ENCODE measurements at places on chromosomes 6 and 20.

DNA sequence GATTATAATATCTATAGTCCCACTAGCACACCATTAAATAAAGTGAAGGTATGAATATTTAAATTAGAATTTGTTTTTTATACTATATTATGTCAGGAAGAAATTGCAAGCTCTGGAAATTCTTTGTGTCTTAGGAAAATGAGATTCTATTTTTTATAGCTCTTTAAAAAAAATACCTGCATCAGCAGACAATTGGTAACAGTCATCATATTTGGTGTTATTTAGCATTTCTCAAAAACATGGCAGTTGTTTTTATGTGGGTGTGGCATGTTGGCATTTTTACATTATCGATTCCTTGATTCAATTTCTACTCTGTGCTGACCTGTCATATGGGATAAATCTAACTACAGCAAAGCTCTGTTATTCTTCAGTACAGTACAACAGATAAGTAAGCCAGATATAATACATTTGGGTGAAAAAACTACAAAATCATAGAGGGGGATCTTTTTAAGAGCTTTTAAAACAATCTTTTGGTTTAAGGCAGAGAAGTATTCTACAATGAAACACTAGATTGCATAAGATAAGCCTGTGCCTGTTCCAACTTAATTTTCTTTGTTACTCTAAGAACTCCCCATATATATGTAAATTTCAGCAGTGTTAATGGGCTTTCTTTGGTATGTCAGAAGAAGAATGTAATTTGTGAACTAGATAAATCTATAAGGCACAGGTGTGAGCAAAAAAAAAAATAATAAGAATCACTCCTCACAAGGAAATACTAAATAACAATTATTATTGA lies 71.5 kb downstream of the LAMA2 start:
- no peak for DNase-seq

GRCh38 chr20:48201188-48201587 lies 415.9 kb upstream of the SULF2 start:
- no peak for DNase-seq

DNA sequence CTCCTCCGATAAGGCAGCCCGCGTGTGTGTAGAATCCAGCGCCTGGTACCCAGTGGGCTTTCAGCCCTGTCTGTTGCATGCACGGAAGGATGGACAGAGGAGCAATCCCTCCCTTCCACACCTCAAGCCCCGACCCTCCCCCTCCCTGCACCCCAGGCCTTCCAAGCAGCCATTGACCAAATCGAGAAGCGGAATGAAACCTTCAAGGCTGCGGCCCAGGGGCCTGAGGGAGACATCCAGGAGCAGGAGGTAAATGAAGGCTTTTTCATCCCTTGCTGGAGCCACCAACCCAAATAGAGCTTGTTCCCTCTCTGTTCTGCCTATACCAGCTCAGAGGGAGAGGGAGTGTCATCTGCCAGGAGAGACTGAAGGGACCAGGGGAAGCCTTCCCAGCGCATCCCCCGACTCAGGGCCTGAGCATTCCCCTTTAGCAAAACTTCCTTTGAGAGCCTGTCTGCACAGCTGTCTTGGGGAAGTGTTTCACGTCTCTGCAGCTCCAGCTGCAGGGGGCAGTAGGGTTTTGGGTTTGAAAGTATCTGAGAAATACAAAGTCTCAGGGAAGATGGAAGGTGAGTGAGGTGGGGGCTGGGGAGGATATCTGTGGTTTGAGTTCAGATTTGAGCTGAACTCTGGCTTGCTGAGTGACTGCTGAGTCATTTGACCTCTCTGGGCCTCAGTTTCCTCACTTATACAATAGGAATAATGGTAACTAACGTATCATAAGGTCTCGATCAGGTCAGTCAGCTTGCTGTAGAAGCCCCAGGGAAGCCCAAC lies 16.1 kb downstream of the FGD2 start:
- DNase-seq, result no peak

DNA sequence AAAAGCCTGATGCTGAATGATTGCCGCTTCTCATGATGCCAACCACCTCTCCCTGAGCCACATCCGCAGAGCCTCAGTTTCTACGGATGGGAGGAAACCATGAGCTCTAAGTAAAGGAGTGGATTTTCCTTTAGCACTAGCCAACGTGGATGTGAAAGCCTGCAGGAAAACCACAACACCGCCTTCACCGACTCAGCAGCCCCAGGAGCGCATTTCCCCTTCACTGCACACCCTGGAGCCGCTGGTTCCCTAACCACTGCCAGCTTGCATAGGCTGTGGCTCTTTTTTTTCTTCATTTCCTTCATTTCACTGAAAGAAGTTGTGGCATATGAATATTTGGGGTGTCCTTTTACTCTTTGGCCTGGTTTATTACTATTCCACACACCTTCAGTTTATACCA lies 50.5 kb upstream of the SSTR4 start:
- peak; percentile 61 for DNase-seq

GRCh38 chr20:36886859-36887751 lies 11.2 kb downstream of the TLDC2 start:
- DNase-seq, result peak; percentile 71

- DNase-seq, result peak; percentile 61
These were observed 9.9 kb upstream of the PCIF1 start for GRCh38 chr20:45924391-45925261.

DNA sequence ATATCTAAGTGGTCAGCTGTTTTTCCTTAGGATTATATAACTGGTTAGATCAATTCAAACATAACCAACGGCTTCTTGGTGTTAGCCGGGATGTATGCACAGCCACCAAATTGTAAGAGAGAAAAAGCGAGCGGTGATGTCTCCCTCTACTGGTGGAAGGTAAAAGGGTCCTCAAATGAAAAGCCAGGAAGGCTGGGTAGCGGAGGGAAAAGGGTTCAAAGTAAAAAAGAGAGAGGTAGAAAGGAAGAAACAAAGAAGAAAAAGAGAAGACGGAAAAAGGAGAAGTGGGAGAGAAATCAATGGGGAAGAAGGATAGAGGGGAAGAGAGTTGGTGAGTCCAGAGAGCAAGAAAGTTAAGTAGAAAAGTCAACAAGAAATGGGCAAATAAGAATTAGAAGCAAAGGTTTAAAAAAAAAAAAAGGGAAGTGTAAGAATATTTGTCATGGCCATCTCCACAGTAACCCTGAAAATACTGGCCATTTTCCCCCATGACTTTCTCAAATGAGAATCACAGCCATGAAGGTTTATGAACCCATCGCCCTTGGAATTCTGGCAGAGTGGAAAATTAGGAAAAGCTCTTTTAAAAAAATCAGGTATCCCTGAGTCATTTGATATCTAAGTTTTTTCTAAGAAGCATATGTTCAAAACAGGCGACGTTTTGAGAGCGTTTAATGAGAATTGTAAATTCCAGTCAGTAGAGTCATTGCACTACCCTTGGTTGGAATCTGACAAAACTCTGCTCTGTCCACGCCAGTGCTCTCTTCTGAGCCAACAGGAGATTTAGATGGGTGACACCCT lies 155.6 kb upstream of the SNX9 start:
- peak; percentile 78 for DNase-seq

GRCh38 chr6:4412488-4412887 lies 277.1 kb upstream of the ECI2 start:
- no peak for DNase-seq

DNA sequence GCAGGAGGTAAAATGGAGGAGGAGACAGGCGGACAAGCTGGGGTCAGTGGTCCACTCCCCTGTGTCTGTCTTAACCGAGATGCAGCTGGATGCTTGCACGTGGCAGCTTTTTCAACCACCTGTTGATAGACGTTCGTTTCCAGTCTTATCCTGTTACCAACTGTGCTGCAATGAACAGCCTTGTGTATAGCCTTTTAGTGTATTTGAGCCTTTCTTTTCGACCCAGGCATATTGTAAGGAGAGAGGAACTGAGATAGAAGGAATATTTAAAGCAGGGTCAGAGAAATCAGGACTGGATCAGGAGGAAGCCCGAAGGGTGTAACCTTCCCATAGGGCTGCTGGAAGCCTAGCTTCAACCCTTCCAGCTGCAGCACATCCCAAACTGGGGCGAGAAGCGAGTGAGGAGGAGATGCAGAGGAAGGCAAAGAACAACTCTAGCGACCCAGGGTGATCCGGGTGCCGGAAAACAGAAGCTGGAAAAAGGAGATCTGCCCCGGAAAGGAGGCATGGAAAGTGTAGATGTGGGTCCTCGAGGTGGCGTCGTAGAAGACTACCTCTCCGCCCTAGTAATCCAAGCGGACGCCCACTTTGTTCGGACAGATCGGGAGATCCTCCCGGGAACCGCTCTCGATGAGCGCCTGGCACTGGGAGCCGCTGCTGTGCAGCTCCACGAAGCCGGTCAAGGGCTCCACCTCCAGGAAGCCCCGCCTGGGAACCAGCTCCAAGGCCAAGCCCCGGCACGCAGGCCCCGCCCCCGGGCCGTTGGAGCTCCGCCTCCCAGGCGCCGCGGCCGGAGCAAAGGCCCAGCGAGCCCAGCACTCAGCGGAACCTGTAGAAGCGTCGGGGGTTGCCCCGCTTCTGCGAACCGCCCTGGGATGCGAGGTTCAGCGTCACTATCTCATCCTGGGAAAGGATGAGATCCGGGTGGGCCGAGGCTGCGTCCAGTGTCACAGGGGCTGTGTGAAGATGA lies 11.2 kb downstream of the TRIM31 start:
- peak; percentile 96 for DNase-seq

GRCh38 chr6:81820980-81821379 lies 68.5 kb upstream of the TENT5A start:
- DNase-seq, result no peak

DNA sequence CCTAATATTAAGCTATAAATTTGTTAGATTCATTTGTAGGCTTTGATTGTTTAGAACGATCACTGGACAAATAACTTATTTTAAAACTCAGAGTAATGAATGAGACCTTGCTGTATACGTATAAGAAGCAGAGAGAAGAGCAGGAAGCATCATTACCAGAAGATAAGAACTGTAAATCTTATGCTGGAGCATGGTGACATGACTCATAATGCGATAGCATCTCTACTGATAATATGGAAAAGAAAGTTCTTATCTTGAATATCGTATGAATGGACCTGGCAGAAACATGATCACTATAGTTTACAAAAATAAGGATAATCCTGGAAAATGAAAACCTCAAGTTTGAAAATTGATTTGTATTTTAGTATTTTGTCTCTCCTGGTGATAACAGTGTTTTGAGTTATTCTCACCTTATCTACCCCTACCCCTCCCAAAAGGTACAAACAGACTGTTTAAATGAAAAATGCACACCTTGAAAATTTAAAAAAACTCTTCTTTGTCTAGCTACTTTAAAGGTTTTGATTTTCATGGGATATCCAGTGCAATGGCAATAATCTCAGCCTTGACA lies 2.0 kb upstream of the ZSCAN26 start:
- no peak for DNase-seq

- no peak for DNase-seq
These were observed 1.1 kb upstream of the SIM1 start for GRCh38 chr6:100465701-100466409.

GRCh38 chr6:138480279-138480949 lies 18.9 kb downstream of the NHSL1 start:
- DNase-seq, result no peak

GRCh38 chr6:156543431-156543830 lies 233.7 kb upstream of the ARID1B start:
- no peak for DNase-seq

- DNase-seq, result no peak
These were observed 32.2 kb downstream of the ILRUN start for GRCh38 chr6:34664256-34664971.

- no peak for DNase-seq
These were observed 426.5 kb downstream of the CD83 start for GRCh38 chr6:14543971-14544585.

DNA sequence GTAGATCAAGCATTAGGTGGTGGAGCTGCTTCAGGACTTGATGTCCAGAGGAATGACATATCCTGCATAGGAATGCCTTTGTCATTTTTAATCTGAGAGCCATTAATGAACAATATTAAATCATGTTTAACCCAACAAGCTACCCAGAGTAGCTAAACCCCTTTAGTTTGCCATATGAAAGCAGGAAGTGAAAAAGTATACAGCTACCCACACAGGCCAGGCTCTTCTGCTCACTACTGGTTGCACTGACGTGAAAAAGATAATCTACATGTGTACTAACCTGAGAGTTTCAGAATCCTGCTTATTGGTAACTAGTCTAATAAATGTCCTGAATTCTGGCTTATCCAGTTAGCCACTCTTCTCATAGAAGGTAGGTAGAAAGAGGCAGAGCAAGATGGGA lies 19.9 kb downstream of the GLYATL3 start:
- no peak for DNase-seq

- no peak for DNase-seq
These were observed 354.3 kb downstream of the COL12A1 start for GRCh38 chr6:74851596-74851995.

- DNase-seq, result peak; percentile 40
These were observed 272.5 kb upstream of the SOX4 start for GRCh38 chr6:21321076-21321475.

DNA sequence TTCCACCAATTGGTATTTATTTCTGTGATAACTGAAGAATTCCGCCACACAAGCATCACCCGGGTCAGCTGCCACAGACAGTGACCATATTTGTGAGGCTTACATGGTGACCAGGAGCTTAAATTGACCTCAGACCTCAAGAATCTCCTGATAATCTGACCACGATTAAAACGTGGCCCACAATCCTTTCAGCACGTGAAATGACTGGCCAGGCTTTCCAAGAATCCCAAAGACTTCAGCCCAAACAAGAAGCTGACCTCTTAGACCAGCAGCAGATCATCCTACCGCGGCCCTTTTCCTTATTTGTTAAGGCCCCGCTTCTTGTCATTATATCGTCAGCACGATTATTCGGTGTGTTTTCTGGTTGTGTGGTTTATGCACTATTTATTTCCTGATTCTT lies 45.6 kb upstream of the CD93 start:
- no peak for DNase-seq

DNA sequence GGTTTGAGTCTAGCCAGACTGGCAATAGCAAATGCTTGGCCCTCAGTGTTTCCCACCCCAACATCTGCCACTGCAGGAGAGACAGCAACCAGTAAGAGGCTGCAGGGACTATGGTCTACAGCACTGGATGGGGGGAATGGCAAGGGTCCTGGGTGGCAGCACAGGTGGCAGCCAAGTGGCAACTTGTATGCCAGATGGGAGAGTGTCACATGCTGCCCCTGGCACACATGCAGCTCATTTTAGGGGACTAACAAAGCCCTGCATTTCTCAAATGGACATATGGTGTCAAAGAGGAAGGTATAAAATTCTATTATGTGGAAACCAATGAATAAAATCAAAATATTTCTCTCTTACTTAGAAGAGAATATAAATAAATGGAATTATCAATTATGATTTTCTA lies 298.7 kb upstream of the MARCKS start:
- DNase-seq, result no peak

GRCh38 chr20:31835554-31835953 lies 9.8 kb downstream of the FOXS1 start:
- no peak for DNase-seq

GRCh38 chr6:73642530-73642929 lies 11.3 kb downstream of the SLC17A5 start:
- DNase-seq, result no peak

GRCh38 chr6:148208298-148208697 lies 134.3 kb upstream of the SASH1 start:
- DNase-seq, result no peak

GRCh38 chr6:102848796-102849195 lies 1455.3 kb downstream of the GRIK2 start:
- DNase-seq, result no peak

GRCh38 chr6:134177753-134178160 lies 125.3 kb upstream of the SLC2A12 start:
- peak; percentile 62 for DNase-seq
